KG1 (cell line): ENCODE measurements at places on chromosomes 11 and 22.

DNA sequence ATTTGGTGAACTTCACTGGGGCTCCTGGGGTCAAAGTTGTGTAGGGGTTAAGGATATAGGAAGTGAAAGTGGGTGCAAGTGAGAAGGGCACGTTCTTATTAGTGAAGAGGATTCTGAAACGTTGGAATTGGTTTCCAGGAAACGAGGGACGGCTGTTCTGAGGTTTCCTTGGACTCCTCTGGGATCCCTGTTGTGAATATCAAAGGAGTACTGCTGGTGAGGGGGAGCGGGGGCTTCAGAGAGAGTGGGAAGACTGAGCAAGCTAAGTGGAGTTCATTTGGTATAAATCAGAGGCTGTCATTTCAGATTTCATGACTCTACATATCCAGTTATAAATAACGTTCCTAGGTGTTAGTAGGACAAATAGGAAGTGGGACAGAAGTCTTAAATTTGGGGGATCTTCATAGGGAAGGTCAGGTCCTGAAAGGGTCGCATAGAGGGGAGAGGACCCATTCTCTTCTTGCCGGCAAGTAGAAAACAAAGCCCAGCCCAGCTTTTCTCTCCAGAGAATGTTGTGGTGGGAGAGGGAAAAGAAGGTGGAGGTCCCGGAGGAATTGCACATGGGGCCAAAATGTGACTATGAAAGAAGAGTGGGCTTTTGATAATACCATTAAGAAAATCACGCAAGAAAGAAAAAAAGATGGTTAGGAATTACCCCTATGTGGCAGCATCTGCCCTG lies 1.1 kb upstream of the NELL1 start:
- no peak for DNase-seq

GRCh38 chr11:11510939-11511338 lies 110.9 kb downstream of the GALNT18 start:
- no peak for DNase-seq

DNA sequence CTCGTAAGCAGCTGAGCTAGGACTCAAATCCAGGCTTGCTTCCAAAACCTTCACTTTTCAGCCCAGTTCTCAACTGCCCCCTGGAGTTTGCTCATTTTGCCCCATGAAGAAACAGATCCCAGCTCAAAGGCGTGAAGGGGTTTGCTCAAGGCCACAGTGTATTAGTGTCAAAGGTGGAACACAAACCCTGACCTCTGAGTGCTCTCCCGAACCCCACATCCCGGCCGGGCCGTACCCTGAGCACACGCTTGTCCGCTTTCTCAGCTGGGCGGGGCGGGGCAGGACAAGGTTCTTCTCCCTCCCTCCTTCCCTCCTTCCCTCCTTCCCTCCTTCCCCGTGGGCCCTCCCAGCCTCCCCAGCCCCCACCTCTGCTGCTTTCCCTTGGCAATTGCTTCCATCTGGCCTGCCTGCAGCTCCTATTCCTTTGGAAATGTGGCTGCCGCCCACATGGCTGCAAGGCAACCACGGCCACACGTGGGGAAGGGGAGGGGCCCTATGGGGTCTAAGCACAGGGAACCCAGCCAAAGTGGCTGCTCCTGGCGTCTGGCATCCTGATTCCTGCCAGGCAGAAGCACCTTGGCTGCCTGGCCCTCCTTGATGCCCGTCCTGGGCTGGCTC lies 4.1 kb downstream of the ST3GAL4 start:
- no peak for DNase-seq

- DNase-seq, result no peak
Measured at GRCh38 chr22:26785932-26786331, 128.5 kb downstream of the MIAT start.

- DNase-seq, result no peak
Measured at GRCh38 chr22:46267431-46268279, at the start of gene TTC38. Gene TTC38 (plus strand): TSS chr22:46268008. CDS start chr22:46268040, 32 bp downstream.

DNA sequence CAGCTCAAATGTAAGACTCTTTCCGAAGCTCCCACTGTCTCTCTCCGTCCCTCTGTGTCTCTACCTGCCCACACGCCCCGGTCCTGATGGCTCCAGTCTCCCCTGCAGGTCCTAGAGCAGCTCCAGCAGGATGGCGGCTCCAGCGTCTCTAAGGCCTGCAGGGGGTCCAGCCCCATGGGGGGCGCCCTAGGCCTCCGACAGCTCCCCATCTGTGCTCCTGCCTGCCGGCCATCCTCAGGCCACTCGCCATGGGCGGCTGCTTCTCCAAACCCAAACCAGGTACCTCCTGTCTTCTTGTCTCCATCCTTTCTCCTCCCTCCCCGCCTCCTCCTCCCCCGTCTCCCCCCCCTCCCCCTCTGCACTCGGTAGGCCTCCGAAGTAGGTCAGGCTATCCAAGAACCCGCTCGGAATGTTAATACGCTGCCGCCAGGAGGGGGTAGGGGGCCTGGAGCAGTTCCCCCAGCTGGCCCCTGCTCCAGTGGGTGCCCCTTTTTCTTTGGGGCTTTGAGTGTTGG lies 699 bp downstream of the AIFM3 start:
- DNase-seq, result no peak

DNA sequence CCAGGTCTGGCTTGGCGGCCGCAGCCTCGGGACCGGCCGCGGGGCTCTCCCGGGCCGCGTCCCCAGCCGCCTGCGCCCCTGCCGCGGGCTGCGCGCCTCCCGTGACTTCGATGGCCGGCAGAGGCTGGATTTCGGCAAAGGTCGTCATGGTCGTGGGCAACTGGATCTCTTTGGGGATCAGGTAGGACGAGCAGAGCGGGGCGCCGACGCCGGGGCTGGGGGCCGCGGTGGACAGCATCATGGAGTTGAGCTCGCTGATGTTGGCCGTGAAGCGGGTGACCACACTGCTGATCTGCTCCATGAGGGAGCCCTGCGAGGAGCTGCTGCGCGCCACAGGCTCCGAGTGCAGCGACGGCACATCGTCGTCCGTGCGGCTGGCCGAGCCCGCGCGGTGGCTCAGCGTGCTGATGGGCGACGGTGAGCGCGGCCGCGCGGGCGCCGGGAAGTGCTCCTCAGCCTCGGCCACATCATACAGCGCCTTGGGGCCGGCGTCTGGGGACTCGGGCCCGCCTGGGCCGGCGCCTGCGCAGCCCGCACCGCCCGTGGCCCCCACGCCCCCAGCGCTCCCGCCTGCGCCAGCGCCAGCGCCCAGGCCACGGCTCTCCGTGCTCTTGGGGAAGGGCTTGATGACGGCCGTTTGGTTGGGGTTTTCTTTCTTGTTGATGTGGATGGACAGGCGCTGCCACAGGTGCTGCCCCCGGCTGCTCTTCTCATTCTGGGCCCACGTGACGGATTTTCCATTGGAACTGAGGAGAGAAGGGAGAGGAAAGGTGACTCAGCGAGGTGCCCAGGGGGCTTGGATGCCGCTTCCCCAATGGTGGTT lies 171.4 kb upstream of the CTSC start:
- DNase-seq, result no peak

DNA sequence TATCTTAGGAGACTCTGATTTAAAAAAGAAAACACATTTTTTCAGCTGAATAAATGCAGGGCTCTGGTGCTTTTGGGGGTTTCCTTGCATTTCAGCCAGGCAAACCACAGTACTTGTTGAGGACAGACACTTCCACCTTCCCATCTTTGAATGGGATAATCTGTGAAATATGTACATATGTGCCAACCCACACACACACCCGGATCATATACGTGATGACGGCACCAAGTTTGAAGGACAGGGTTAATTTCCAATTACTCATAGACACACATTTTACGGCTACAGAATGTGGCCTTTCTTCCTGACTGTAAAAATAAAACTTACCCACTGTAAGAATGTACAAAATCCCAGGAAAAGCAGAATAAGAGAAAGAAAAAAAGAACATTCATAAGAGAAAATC lies 104.4 kb downstream of the MPPED2 start:
- no peak for DNase-seq

- no peak for DNase-seq
Measured at GRCh38 chr22:41846268-41846987, 13.5 kb downstream of the SREBF2 start.

DNA sequence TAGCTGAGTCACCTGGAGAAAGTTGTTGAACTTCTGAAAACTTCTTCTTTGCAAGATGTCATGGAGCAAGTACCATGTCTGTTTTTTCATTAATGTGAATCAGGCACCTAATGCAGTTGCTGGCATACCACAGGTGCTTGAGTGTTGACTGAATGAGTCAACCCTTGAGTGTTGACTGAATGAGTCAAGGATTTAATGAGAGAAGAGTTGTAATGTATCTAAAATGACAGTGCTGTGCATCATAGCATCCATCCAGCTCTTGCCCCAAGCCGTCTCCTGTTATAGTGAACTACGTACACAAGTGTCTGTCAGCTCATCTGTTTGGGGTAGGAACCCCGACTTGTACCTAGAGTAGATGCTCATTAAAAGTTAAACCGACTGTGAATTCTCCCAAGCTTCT lies 93.1 kb downstream of the CWC15 start:
- no peak for DNase-seq

DNA sequence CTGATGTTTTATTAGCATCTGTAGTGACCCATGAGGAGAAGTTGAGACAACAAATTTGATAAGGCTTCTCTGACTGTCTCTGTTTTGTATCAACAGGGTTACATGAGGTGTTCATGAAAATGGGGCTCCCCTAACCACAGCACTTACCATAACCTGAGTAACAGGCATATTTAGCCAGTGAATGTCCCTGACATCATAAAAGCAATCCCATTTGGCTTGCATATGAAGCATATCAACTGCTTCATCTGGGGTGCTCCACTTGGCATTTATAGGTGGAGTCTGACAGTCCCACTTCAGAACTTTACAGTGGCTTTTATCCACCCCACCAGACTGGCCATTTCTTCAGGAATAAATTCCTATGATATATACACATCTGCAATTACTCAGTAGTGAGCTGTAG lies 257.6 kb downstream of the LUZP2 start:
- no peak for DNase-seq

GRCh38 chr11:133425245-133425644 lies 107.1 kb downstream of the OPCML start:
- DNase-seq, result no peak

DNA sequence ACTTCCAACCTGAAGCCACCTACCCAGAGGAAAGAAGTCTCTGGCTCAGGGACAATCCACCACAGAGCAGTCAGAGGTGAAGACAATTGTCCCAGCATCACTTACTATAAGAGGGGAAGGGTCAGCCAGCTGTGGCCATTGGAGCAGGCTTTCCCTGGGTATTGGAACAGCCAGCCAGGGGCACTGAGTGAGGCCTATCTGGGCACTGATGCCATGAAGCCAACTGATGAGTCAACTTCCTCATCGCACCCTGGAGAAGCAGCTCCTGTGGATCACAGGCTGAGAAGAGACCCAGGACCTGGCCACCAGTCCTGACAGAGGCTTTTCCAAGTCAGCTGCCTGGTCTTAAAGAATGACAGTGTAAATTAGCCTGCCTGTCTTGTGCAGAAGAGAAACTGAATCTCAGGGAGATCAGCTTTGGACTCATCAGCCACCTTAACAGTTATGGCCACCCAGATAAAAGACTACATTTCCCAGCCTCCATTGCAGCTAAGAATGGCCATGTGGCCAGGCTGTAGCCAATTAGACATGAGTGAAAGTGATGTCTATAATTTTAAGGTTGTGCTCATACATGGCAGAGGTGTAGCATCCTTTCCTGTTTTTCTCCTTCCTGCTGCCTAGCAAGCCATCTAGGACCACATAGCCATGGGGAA lies 19.0 kb downstream of the CHST1 start:
- DNase-seq, result no peak

DNA sequence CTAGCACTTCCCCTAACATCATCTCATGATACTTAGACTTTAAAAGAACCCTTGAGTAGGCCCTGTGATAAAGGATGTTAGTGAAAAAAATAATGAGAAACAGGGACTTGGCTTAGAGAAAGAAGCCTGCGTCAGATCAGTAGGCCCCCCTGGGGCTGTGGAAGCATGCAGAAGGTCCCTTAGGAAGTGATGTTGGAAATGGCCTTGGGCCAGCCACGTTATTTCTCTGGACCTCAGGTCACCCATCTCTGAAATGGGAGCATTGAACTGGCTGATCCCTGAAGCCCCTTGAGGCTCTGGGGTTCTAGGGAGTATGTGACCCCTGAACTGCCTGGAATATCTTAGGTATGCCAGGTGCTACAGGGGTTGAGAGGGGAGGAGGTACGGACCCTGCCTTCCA lies 40.2 kb downstream of the MCM5 start:
- no peak for DNase-seq

- DNase-seq, result no peak
Measured at GRCh38 chr22:23196165-23196564, 15.9 kb downstream of the BCR start.

- DNase-seq, result no peak
Measured at GRCh38 chr11:64590763-64591221, at the start of gene SLC22A12. Gene SLC22A12 (plus strand): TSS chr11:64591220. CDS start chr11:64591557, 337 bp downstream.

DNA sequence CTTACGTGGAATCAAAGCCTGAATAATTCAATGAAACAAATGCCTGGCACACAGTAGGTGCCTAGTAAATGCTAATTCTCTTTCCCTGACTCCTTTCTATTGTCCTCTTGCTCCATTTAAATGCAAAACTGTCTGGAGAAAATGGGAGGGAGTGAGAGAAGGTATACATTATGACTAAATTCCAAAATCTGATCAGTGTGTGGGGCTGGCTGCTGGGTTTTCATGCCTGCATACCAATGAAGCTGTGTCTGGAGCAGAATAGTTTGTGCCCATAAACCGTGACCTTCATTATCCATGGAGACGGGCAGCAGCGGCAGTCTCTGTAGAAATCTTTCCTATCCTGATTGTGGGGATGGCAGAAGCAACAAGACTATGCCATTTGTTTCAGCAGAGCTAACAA lies 223.4 kb upstream of the ZBED5 start:
- DNase-seq, result no peak

GRCh38 chr11:75383246-75383645 lies 16.1 kb upstream of the RPS3 start:
- no peak for DNase-seq

DNA sequence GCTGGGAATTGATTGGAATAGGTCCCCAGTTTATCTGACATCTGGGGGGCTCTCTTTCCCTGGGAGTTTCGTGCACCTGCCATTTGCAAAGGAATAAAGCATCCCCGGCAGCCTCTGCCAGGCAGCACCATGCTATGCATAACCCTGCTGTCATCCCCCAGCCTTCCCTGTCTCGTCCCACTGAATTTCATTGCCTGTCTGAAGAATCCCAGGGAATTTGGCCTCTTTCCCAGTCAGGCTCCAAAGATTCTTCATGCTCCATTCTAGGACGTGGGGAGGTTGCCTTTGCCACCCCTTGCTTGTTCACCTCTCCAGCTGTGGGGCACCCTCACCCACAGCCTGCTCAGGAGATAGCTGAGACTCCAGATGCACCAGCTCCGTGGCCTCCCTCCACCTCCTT lies 195.1 kb upstream of the TBCEL start:
- no peak for DNase-seq

GRCh38 chr22:33555814-33556522 lies 364.3 kb downstream of the LARGE1 start:
- DNase-seq, result no peak

GRCh38 chr22:46641811-46642266 lies 21.7 kb downstream of the GRAMD4 start:
- no peak for DNase-seq

GRCh38 chr11:134022748-134023147 lies 46.1 kb upstream of the JAM3 start:
- no peak for DNase-seq
